ENCODE measurements at places on chromosomes 7 and 10.
A peak's percentile ranks its signal among the peaks of the same experiment; 100 is the strongest.

DNA sequence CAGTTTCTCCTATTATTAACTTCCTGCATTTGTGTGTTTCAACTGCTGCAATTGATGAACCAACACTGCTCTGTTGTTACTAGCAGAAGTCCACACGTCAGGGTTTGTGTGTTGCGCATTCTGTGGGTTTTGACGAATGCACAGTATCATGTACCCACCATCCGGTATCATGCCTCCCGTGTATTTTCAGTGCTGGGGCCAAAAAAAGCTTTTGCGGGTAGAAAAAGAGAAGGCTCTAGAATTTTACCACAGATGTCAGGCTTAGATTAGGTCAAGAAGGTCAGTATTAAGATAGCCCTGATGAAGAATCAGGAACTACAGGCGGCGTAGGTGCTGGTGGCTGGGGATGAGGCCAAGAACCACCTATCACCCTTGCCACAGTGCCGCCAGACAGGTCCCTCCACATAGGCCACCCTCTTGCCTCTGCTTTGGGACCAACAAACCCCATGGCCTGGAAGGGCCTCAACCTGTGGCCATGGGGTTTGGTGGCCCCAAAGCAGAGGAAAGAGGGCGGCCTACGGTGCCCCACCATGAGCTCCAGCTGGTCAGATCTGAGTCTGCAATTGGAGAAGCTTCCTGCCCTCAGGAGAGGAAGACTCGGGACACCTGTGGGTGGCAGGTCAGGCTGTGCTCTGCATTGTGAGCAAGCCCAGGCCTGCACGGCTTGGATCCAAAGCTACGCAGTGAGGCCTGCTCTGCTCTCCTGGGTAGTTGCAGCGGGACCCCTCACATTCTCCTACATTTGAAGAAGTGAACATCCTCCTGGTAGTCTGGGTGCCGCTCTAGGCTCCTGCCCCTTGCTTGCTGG is 71.9 kb downstream of the MKI67 start:
- H3K27me3 ChIP-seq: no peaks in the 10 kb centered on the region
- peak overlapping the region; percentile 44 for H3K27ac ChIP-seq
- peaks cover 61% of the 10 kb centered on the region for H3K4me1 ChIP-seq
- peaks cover 84% of the 10 kb centered on the region for H3K36me3 ChIP-seq
- peak overlapping the region; percentile 13 for H3K4me3 ChIP-seq

- H3K36me3 ChIP-seq: peaks cover 4% of the 10 kb centered on the region
- H3K27ac ChIP-seq: no peak overlapping the region
- no peaks in the 10 kb centered on the region for H3K4me1 ChIP-seq
These were observed 60.5 kb downstream of the POM121L12 start for GRCh38 chr7:53095731-53096501.

DNA sequence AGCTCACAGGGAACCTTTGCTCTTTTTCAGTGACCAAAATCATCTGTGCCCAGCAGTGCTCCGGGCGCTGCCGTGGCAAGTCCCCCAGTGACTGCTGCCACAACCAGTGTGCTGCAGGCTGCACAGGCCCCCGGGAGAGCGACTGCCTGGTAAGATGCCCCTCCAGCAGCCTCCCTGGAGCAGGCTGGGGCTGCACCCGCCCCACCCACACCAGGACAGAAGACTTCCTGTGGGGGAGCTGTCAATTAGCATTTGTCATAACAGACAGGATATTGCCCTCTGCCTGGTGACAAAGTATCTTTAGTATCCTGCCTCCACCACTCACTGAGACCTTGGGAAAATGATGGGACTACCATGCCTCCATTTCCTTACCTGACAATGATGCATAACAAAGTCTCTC is 133.7 kb downstream of the EGFR start:
- no peak overlapping the region for H3K4me3 ChIP-seq
- no peak overlapping the region for H3K27ac ChIP-seq
- peaks cover 80% of the 10 kb centered on the region for H3K27me3 ChIP-seq

GRCh38 chr7:144720710-144721109 is 115.1 kb downstream of the TPK1 start:
- H3K4me1 ChIP-seq: no peaks in the 10 kb centered on the region
- no peaks in the 10 kb centered on the region for H3K27me3 ChIP-seq
- peaks cover 7% of the 10 kb centered on the region for H3K36me3 ChIP-seq
- H3K27ac ChIP-seq: no peak overlapping the region
- H3K4me3 ChIP-seq: no peak overlapping the region

DNA sequence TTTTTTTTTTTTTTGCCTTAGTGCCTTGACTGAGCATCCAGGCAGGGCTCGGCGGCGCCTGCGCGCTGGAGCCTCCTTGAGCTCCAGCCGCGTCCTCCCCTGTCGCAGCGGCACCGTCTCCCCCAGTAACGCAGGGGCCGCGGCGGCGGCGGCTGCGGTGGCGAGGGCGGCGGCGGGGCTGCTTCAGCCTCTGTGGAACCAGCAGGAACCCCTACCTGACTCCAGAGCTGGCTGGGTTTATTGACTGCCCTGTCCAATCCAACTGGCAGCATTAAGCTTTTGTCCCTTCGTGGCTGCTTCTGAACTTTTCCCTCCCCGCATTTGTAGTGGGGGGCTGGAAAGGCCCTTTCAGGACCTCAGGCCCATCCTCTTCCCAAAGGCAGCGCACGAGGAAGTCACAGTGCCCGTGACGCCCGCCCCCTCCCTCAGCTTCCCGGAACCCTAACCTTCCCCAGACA is at the start of gene GPR85:
Gene GPR85 (minus strand): TSS at position 397 of the 458 bp plus-strand sequence. CDS start 2,106 bp downstream, outside the sequence.
- no peaks in the 10 kb centered on the region for H3K4me1 ChIP-seq
- H3K27ac ChIP-seq: no peak within 1 kb of the TSS
- peaks cover 3% of the 10 kb centered on the region for H3K36me3 ChIP-seq
- peak within 1 kb of the TSS; percentile 21 for H3K4me3 ChIP-seq
- no peak for DNase-seq
- H3K27me3 ChIP-seq: peaks cover 44% of the 10 kb centered on the region

- no peaks in the 10 kb centered on the region for H3K36me3 ChIP-seq
- H3K27ac ChIP-seq: no peak overlapping the region
- DNase-seq: no peak
These were observed 156.5 kb downstream of the EXOC4 start for GRCh38 chr7:133409421-133409820.

GRCh38 chr10:50063100-50063499 is 4.7 kb upstream of the WASHC2A start:
- H3K4me3 ChIP-seq: no peak overlapping the region
- peaks cover 10% of the 10 kb centered on the region for H3K36me3 ChIP-seq
- H3K27ac ChIP-seq: no peak overlapping the region
- no peaks in the 10 kb centered on the region for H3K4me1 ChIP-seq
- peaks cover 8% of the 10 kb centered on the region for H3K27me3 ChIP-seq

DNA sequence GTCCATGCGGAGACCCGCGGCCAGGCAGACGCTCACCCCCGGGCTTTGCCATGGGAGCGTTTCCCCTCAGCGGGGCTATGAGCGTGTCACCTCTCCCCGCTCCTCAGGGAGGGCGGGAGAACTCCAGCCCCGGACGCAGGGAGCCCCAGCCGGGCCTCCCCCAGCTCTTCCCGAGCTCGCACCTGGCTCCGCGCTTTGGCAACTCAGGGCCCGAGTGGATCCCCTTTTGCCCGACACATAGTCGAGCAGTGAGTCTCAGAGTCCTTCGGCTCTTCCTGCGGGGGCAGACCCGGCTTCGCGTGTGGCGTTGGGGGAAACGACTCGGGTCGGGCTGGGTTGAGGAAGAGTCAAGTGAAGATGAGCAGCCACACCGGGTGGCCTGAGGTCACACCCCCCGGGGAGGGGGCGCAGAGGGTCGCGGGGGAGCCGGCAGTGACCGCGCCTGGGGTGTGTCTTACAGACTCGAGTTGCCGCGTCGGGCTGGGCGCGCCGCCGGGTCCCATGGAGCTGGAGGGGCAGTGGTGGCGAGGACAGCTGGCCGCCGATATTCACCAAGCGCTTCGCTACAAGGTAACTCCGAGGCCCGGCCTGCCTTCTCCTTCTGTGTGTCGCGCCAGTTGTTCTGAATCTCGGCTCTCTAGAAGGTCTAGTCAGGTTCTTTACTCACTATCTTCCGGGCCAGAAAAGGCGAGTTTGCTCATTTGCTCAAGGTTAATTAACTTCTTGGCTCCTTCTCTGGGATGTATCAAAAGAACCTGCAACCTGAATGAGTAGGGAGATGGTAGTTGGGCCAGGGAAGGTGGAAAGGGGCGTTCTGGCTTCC is 721 bp downstream of the CCNJ start:
- peak overlapping the region; percentile 92 for H3K4me3 ChIP-seq
- peaks cover 21% of the 10 kb centered on the region for H3K4me1 ChIP-seq
- peak overlapping the region; percentile 93 for H3K27ac ChIP-seq

GRCh38 chr10:17229717-17229966 is 1.6 kb downstream of the VIM start:
- DNase-seq: no peak
- H3K27ac ChIP-seq: peak overlapping the region; percentile 100
- H3K27me3 ChIP-seq: no peaks in the 10 kb centered on the region
- peaks cover 45% of the 10 kb centered on the region for H3K4me1 ChIP-seq

GRCh38 chr10:91787810-91788209 is 10.4 kb upstream of the TNKS2 start:
- no peak for DNase-seq
- H3K4me1 ChIP-seq: no peaks in the 10 kb centered on the region
- no peaks in the 10 kb centered on the region for H3K36me3 ChIP-seq
- H3K27me3 ChIP-seq: peaks cover 7% of the 10 kb centered on the region
- no peak overlapping the region for H3K27ac ChIP-seq
- H3K4me3 ChIP-seq: no peak overlapping the region

GRCh38 chr10:129184196-129184595 is 282.8 kb upstream of the MGMT start:
- no peaks in the 10 kb centered on the region for H3K4me1 ChIP-seq
- H3K27me3 ChIP-seq: peaks cover 3% of the 10 kb centered on the region
- no peaks in the 10 kb centered on the region for H3K36me3 ChIP-seq
- no peak for DNase-seq
- no peak overlapping the region for H3K27ac ChIP-seq
- H3K4me3 ChIP-seq: no peak overlapping the region

- H3K36me3 ChIP-seq: no peaks in the 10 kb centered on the region
- DNase-seq: no peak
- no peak overlapping the region for H3K27ac ChIP-seq
- no peaks in the 10 kb centered on the region for H3K27me3 ChIP-seq
- no peak overlapping the region for H3K4me3 ChIP-seq
- H3K4me1 ChIP-seq: no peaks in the 10 kb centered on the region
These were observed 582.7 kb downstream of the REEP3 start for GRCh38 chr10:64103750-64104470.

GRCh38 chr10:132909491-132910071 is 32.8 kb downstream of the CFAP46 start:
- peaks cover 6% of the 10 kb centered on the region for H3K27me3 ChIP-seq
- H3K27ac ChIP-seq: no peak overlapping the region
- no peak for DNase-seq

DNA sequence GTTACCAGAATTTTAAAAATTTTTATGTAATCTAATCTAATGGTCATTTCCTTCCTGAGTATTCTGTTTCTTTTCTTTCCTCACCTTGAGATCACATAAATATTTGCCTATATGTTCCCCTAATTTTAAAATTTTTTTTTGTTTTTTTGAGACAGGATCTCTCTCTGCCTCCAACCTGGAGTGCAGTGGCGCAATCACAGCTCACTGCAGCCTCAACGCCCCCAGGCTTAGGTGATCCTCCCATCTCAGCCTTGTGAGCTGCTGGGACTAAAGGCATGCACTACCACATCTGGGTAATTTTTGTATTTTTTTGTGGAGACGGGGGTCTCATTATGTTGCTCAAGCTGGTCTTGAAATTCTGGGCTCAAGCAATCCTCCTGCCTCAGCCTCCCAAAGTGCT is 4.1 kb upstream of the PROSER2 start:
- no peak for DNase-seq
- H3K4me1 ChIP-seq: peaks cover 4% of the 10 kb centered on the region
- peaks cover 25% of the 10 kb centered on the region for H3K27me3 ChIP-seq
- H3K27ac ChIP-seq: no peak overlapping the region

DNA sequence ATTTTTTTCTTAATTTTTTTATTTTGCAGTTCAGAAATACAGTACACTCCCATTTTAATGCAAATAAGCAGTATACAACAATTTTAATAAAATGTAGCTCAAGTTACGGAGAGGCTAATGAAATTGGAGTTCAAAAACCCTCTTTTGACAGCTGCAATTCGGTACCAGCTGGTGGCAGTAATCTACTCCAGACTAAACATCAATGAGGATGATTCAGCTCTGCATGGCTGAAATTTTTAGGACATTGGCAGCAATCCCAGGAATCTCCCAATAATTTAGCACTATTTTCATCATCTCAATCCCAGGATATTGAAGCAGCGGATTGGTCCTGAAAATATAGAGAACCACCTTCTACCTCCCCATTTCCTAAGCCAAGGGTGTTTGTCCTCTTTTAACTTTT is 278.8 kb downstream of the CACNA2D1 start:
- no peak overlapping the region for H3K4me3 ChIP-seq
- DNase-seq: no peak
- no peaks in the 10 kb centered on the region for H3K36me3 ChIP-seq
- no peaks in the 10 kb centered on the region for H3K4me1 ChIP-seq

GRCh38 chr7:5452470-5452899 is 28.9 kb upstream of the TNRC18 start:
- no peak overlapping the region for H3K4me3 ChIP-seq
- no peaks in the 10 kb centered on the region for H3K27me3 ChIP-seq
- peaks cover 1% of the 10 kb centered on the region for H3K4me1 ChIP-seq
- H3K36me3 ChIP-seq: peaks cover 4% of the 10 kb centered on the region

DNA sequence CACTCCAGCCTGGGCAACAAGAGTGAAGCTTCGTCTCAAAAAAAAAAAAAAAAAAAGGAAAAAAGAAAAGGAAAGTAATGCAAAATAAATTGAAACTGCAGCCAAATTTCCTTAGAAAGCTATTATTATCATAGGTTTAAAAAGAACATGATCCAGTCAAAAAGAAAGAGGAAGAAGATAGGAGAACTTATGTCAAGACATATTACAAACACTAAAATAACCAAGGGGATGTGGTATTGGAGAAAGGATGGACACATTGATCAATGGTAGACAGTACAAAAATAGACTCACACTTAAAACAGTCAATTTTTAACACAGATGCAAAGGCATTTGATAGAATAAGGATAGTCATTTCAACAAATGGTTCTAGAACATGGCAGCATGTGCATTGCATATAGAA is 27.3 kb upstream of the PFKP start:
- H3K4me1 ChIP-seq: peaks cover 5% of the 10 kb centered on the region
- DNase-seq: no peak
- no peaks in the 10 kb centered on the region for H3K36me3 ChIP-seq

- H3K4me1 ChIP-seq: peaks cover 11% of the 10 kb centered on the region
- H3K27me3 ChIP-seq: peaks cover 6% of the 10 kb centered on the region
- H3K27ac ChIP-seq: no peak overlapping the region
- no peak for DNase-seq
These were observed 53.3 kb downstream of the CDHR3 start for GRCh38 chr7:106016331-106016730.

- H3K36me3 ChIP-seq: no peaks in the 10 kb centered on the region
- no peaks in the 10 kb centered on the region for H3K4me1 ChIP-seq
- H3K27me3 ChIP-seq: no peaks in the 10 kb centered on the region
- no peak for DNase-seq
- H3K4me3 ChIP-seq: no peak overlapping the region
- no peak overlapping the region for H3K27ac ChIP-seq
These were observed 12.8 kb upstream of the ARID5B start for GRCh38 chr10:61888744-61889143.

- peaks cover 15% of the 10 kb centered on the region for H3K27me3 ChIP-seq
- no peak overlapping the region for H3K4me3 ChIP-seq
- no peak for DNase-seq
- H3K36me3 ChIP-seq: peaks cover 4% of the 10 kb centered on the region
- H3K4me1 ChIP-seq: no peaks in the 10 kb centered on the region
These were observed 334.7 kb downstream of the LRMDA start for GRCh38 chr10:75766106-75766505.

GRCh38 chr10:8874268-8874667 is 819.8 kb downstream of the GATA3 start:
- H3K27me3 ChIP-seq: peaks cover 48% of the 10 kb centered on the region
- H3K27ac ChIP-seq: no peak overlapping the region
- no peaks in the 10 kb centered on the region for H3K4me1 ChIP-seq

- H3K27ac ChIP-seq: no peak overlapping the region
- H3K27me3 ChIP-seq: no peaks in the 10 kb centered on the region
- H3K4me1 ChIP-seq: no peaks in the 10 kb centered on the region
- H3K36me3 ChIP-seq: no peaks in the 10 kb centered on the region
- no peak overlapping the region for H3K4me3 ChIP-seq
These were observed 509.9 kb downstream of the PARD3 start for GRCh38 chr10:34305189-34305588.

All from effector memory CD8-positive, alpha-beta T cell (primary cell).